ENCODE measurements at places on chromosomes 2 and 18.

GRCh38 chr2:240759459-240759858 is 60.6 kb downstream of the KIF1A start:
- no peak for DNase-seq

DNA sequence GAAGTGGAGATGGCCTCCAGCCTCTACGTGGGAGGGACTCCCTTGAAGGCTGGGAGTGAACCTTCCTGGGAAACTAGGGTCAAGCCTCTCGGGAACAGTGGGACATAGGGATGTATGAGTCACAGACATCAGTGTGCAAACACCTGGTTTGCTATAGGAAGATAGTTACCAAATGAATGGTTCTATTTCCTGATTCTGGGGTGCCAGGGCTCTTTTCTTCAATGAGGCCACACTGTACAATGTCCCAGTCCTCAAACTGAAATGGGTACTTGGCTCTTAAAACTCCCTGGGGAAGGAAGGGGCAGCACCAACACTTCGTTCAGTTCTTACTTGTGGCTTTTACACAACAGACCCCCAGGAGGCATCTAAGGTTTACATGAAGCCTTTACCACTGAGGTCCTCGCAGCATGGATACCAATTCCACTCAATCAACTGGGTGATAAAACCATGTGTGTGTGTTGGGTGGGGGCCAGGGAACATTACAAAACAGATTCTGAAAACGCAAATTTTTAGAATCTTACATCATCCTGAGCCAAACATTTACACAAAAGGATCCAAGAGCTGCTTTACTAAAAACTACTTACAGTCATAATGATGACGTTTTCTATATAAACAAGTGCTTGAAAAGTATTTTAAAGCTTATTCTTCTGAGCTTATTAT is 10.4 kb downstream of the ERFE start:
- DNase-seq = no peak

GRCh38 chr2:72603481-72603880 is 222.4 kb downstream of the EXOC6B start:
- no peak for DNase-seq

DNA sequence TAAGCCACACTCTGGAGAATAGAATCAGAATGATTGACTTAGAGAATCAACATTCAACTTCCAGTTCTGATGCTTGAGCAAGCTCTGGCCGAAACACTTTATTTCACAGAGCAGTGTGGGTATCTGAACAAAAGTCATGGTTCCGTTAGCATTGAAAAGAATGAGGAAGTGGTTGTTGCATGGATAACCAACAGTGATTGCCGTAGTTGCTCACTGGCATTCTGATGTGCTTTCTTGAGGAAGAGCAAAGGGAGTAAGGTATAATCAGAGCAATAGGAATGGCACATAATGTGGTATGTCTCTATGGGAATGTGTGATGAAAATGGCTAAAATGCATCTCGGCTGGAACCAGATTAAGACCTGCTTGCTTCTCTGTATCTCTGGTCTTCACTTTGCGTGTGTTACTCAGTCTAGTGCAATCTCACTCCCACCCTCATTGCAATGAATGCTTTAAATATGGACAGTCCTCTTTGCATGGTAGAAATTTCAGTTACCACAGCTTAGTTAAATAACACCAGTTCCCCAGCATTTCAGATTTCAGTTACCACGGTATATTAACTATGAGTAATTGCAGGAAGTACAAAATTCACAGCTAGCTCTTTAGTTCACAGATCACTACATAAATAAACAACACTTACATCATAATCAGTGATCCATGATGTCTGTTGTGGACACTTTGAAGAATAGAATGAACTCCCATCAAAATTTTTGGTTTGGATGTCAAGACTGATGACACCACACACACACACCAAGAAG is 7.8 kb upstream of the RAB12 start:
- no peak for DNase-seq

DNA sequence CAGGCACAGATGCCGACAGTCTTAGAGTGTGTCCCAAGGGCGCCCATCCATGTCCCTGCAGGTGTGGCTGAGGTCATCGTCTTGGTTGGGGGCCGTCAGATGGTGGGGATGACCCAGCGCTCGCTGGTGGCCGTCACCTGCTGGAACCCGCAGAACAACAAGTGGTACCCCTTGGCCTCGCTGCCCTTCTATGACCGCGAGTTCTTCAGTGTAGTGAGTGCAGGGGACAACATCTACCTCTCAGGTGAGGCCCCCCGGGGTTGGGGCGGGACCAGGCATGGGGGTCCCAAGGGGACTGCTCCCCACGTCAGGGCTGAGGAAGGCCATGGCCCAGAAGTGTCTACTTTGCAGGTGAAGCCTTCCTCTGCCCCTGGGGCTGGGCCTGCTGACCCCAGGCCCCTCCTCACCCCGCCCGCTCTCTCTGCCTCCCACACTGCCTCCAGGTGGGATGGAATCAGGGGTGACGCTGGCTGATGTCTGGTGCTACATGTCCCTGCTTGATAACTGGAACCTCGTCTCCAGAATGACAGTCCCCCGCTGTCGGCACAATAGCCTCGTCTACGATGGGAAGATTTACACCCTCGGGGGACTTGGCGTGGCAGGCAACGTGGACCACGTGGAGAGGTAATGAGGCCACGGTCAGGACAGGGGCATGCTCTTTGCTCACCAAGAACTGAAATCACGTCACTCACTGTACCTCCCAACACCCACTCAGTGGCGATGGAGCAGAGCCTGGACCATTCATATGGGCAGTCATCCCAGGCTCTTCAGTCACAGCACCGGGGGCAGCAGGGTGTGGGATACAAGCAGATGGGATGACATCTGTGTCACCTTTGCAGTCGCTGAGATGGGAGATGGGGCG is 230.8 kb downstream of the ATAD2B start:
- no peak for DNase-seq

- DNase-seq = no peak
These were observed 965 bp upstream of the ELOA2 start for GRCh38 chr18:47036298-47036874.

DNA sequence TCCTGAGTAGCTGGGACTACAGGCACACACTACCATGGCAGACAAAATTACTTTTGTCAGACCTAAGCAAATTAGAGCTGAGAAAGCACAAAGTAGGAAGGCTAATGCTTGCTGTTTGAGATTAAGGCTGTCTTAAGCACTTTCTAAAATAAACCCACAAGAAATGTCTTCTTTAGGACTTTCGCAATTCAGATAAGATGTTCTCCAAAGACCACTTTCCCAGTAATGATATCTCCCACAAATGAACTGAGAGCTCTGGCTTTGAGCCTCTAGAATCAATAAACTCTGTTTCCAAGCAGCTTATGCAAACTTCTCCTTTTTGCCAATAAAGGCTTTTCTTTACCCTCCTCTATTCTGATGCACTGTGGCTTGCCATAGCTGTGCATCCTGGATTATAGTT is 32.0 kb upstream of the GALNT1 start:
- DNase-seq = no peak

GRCh38 chr2:15863089-15863488 is 77.3 kb upstream of the MYCN start:
- no peak for DNase-seq

DNA sequence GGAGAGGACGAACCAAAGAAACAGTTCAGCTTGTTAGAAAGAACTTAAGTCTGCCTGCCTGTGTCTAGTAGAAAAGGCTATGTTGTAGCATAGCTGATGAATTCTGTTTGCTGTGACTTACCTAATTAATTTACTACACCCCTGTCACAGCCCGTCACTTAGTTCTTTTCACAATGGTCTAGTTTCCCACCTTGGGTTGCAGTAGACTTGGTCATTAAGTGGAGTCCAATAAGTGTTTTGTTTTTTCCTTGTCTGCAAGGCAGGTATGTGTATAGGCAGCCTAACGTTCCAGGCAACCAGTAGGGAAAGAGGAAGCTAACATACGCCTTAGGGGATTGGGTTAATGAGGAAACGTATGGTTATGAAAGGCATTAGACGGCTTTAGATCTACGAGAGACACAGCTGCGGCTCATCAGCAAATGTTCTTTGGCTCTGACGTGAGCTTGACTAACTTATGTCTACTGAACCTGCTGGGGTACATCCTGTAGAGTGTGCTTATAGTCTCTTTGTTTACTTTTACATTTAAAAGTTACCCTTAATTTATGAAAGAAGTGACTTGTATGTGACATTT is 180.1 kb downstream of the PRPF40A start:
- no peak for DNase-seq

- no peak for DNase-seq
These were observed 35.2 kb downstream of the OTOF start for GRCh38 chr2:26442707-26443106.

GRCh38 chr2:95285542-95285932 is 11.3 kb downstream of the PROM2 start:
- DNase-seq = no peak

GRCh38 chr2:185161701-185162100 is 563.4 kb downstream of the ZNF804A start:
- no peak for DNase-seq
